ENCODE measurements at places on chromosomes 7 and 10. TPM values are rescaled to one million over a fixed set of nuclear protein-coding genes. Genes with fewer than 3 reads are reported as not detected.

- H3K36me3 ChIP-seq: no peaks in the 10 kb centered on the region
- no peak for DNase-seq
- H3K4me3 ChIP-seq: no peak overlapping the region
- H3K4me1 ChIP-seq: peaks cover 8% of the 10 kb centered on the region
Observed at GRCh38 chr7:139897422-139898090, 68.5 kb downstream of the TBXAS1 start.

- H3K27me3 ChIP-seq: peaks cover 1% of the 10 kb centered on the region
- H3K4me3 ChIP-seq: peak overlapping the region; percentile 77
- no peaks in the 10 kb centered on the region for H3K36me3 ChIP-seq
- peak overlapping the region; percentile 95 for H3K27ac ChIP-seq
Observed at GRCh38 chr10:22317076-22317370, 835 bp downstream of the COMMD3 start.

- H3K4me3 ChIP-seq: no peak overlapping the region
- H3K27me3 ChIP-seq: no peaks in the 10 kb centered on the region
- no peak for DNase-seq
- no peaks in the 10 kb centered on the region for H3K36me3 ChIP-seq
- no peak overlapping the region for H3K27ac ChIP-seq
- H3K4me1 ChIP-seq: no peaks in the 10 kb centered on the region
Observed at GRCh38 chr7:41996381-41997035, 240.5 kb downstream of the GLI3 start.

The HTR5A gene
- not detected for total RNA-seq

DNA sequence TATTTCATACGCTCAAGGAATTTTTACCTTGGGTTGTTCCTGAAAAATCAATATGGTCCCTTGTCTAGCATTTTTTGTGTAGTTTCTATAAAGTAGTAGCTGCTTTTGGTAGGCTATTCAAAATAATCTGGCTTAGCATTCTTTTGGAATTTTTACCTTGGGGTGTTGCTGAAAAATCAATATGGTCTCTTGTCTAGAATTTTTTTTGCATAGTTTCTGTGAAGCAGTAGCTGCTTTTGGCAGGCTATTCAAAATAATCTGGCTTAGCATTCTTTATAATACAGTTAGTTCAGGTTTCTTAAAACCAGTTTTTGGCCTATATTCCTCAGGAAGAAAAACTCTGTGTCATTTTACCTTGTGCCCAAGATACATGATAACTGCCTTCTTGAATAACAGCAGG, 301.9 kb downstream of the SUGCT start:
- H3K36me3 ChIP-seq: no peaks in the 10 kb centered on the region
- DNase-seq: no peak
- no peaks in the 10 kb centered on the region for H3K4me1 ChIP-seq
- H3K27ac ChIP-seq: no peak overlapping the region
- no peaks in the 10 kb centered on the region for H3K27me3 ChIP-seq

The PRF1 gene
- total RNA-seq: 8.6 TPM

Data from K562 (cell line).